ENCODE measurements at places on chromosomes 16 and 17.
A peak's percentile ranks its signal among the peaks of the same experiment; 100 is the strongest.

- peak; percentile 83 for DNase-seq
These were observed 19.8 kb downstream of the GTF3C1 start for GRCh38 chr16:27529962-27530361.

DNA sequence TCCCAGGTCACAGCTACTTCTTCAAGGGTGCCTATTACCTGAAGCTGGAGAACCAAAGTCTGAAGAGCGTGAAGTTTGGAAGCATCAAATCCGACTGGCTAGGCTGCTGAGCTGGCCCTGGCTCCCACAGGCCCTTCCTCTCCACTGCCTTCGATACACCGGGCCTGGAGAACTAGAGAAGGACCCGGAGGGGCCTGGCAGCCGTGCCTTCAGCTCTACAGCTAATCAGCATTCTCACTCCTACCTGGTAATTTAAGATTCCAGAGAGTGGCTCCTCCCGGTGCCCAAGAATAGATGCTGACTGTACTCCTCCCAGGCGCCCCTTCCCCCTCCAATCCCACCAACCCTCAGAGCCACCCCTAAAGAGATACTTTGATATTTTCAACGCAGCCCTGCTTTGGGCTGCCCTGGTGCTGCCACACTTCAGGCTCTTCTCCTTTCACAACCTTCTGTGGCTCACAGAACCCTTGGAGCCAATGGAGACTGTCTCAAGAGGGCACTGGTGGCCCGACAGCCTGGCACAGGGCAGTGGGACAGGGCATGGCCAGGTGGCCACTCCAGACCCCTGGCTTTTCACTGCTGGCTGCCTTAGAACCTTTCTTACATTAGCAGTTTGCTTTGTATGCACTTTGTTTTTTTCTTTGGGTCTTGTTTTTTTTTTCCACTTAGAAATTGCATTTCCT lies 3.4 kb upstream of the LPCAT2 start:
- no peak for DNase-seq

GRCh38 chr16:21265104-21265837 lies 12.8 kb downstream of the CRYM start:
- no peak for DNase-seq

- no peak for DNase-seq
These were observed 149.2 kb upstream of the TOX3 start for GRCh38 chr16:52696126-52696525.

All from NCI-H1694 (cell line).